ENCODE measurements at places on chromosomes 12 and 14.

DNA sequence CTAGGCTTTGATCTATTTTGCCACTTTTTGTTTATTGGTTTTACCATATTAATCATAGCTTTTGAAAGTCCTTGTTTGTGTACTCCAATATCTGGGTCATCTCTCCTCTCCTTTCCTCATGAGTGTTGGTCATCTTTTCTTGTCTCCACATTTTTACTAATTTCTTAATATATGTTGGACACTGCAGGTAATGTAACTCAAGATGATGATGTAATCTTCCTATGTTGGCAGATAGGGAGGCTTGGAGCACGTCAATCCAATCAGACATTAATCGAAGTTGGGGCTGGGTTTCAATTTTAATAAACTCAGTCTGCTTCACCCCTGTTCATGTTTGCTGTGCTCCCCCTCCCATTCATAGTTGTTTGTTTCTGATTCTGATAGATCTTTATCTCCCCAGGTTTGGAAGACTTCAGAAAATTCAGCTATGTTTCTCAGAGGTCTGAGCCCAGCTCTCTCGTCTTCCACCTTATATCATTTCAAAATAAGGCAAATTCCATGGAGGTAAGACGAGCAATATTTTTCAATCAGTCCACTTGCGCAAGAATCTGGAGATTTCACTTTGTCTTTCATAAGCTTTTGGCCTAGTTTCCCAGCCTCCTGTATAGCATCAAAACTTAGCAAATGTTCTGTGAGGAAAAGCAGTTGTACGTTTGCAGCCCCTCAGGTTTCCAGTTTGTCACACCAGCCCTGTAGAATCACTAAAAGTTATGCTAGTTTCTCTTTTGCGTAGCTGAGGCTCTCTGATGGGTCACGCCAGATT, 504.1 kb downstream of the TMTC2 start:
- DNase-seq: no peak

GRCh38 chr14:58637040-58637390, 747 bp upstream of the DACT1 start:
- DNase-seq: no peak

DNA sequence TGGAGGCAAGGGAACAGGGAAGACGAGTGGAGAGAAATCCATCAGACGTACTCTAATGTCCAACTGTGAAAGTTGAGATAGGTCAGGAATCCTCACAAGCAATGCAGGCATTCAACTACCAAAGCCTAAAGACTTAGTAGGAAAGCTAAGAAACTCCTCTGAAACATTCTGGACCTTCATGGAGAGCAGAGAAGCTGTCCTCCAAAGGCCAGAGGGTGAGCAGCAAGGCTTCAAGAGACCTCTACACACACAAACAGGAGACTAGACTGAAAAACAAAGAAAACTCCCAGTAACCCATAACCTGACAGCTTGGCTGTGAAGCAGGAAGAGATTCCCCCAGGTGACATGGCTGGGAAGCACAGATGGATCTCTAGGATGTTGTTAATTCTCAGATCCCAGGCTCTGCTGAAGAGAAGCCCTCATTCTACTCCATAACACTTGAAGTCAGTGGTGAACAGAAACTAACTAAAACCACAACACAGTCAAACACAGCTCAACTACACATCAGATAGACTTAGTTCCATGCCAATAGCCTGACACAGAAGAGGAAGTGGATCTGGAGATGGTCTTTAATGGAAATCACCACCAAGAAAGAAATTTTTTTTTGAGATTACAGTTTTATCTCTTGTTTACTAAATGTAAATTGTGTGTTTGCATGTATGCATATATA, 23.2 kb upstream of the LYZ start:
- no peak for DNase-seq

GRCh38 chr12:13186302-13186701, 10.2 kb upstream of the EMP1 start:
- no peak for DNase-seq

- no peak for DNase-seq
Observed at GRCh38 chr14:94787092-94787491, 17.2 kb upstream of the GSC start.

- DNase-seq: no peak
Observed at GRCh38 chr12:115945491-115945885, 332.0 kb downstream of the MED13L start.

GRCh38 chr12:77720258-77720657, 110.4 kb upstream of the NAV3 start:
- no peak for DNase-seq

DNA sequence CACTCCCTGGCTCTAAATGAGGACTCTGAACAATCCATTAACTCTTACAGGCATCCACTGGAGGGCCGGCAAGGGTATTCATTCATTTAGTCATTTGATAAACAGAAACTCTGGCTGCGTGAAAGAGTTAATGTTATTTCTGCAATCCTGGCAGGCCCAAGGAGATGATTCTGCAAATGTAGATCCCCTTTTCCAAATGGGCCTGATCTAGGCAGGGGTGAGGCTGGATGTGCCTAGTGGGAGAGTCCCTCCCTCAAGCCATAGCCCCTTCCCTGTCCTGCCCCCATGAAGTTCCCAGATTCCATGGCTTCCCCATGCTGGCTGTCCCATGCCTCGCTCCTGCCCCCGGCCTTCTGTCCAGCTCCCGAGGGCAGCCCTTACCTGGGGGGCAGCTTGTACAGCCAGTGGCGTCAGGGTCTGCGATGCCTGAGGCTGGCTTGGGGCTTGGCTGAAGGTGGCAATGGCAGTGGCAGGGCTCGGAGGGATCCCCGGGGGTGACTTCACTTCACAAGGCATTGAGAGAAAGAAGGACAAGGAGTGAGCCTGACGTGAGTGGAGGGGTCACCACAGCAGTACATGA, 18.4 kb downstream of the POU6F1 start:
- no peak for DNase-seq

Data from urinary bladder (tissue), 4 donors.